ENCODE measurements at places on chromosomes 11 and 22. TPM values are rescaled to one million over a fixed set of nuclear protein-coding genes. Genes with fewer than 3 reads are reported as not detected.

PGGHG gene
- total RNA-seq: 484 TPM

DCDC1 gene
- 1.8 TPM for total RNA-seq

KLHL35 gene
- total RNA-seq: 4.6 TPM

KLHDC7B gene
- total RNA-seq: not detected

SLC43A3 gene
- total RNA-seq: 23.1 TPM

TXN2 gene
- total RNA-seq: 44.5 TPM

TRIM34 gene
- 4.6 TPM for total RNA-seq

CLTCL1 gene
- total RNA-seq: 2.3 TPM

RASGRP2 gene
- 17.9 TPM for total RNA-seq

LARGE1 gene
- total RNA-seq: 21.1 TPM

DNA sequence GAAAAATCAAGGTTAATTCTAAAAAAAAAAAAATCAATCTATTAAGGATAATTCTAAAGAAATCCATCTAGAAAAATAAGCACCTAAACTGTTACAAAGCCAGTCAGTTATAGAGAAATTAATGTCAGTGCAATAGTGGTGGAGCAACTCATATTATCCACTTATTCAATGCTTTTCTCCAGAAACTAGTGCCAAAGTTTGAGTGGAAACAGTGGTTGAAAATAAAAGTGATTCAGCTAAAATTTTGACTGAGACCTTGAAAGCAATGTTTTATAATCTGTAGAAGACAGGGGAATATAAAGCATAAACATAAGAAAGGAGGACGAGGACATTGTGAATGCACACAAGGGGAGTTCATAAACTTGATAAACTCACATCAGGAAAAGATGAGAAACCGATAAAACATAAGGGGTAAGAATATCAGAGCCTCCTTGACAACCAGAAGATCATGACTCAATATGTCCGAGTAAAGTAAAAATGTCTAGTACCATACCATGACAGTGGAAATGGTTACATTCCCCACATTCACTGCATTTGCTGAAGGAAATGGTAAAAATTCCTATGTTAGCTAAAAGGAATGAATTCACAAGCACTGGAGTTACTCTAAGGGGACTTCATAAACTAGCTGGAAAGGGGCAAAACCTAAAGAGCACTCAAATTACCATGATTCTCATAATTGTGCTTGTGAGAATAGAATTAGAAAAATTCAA lies 58.7 kb upstream of the SLC5A12 start:
- no peaks in the 10 kb centered on the region for H3K4me1 ChIP-seq
- no peak overlapping the region for H3K27ac ChIP-seq
- no peak for DNase-seq
- no peaks in the 10 kb centered on the region for H3K27me3 ChIP-seq
- H3K36me3 ChIP-seq: no peaks in the 10 kb centered on the region

DNA sequence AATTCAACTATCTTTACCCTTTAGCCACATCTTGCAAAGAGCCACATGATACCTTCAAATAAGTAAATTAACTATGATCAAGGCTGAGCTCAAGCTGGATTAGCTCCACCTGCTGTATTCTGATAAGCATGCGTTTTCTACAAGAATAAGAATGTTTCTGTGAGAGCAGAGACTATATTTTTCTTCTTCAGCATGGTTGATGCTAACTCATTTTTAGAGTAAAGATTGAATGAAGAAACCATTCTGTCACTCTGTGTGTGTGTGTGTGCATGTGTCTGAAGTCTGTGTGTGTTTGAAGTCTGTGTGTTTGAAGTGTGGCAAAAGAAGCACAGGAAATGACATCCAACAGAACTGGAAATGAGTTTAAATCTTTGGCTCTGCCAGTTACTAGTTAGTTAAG lies 12.0 kb upstream of the LAYN start:
- no peak for DNase-seq
- H3K4me3 ChIP-seq: no peak overlapping the region
- H3K27me3 ChIP-seq: no peaks in the 10 kb centered on the region

DNA sequence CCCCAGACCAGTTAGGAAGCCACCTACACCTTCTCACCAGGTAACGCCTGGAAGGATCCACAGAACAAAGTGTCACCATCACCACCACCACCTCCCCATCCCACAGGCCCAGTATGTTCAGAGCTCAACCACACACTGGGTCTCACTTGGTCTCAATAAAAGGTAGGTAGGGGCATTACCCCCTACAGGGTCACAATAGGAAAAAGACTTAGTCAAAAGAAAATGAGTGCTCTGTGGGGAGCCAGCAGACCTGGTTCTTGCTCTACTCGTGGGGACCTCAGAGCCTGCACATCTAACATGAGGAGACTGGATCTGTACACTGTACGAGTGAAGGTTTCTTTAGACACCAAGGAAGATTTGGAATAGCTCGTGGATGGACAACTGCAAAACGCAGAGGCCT lies 49.3 kb downstream of the HIRA start:
- no peaks in the 10 kb centered on the region for H3K27me3 ChIP-seq
- H3K4me1 ChIP-seq: no peaks in the 10 kb centered on the region

GRCh38 chr22:26616650-26617049 lies 1.2 kb downstream of the CRYBB1 start:
- no peaks in the 10 kb centered on the region for H3K36me3 ChIP-seq
- DNase-seq: no peak
- no peaks in the 10 kb centered on the region for H3K4me1 ChIP-seq
- no peak overlapping the region for H3K4me3 ChIP-seq
- H3K27me3 ChIP-seq: no peaks in the 10 kb centered on the region

GRCh38 chr11:47101406-47101805 lies 75.3 kb downstream of the ARFGAP2 start:
- no peaks in the 10 kb centered on the region for H3K27me3 ChIP-seq
- no peak for DNase-seq
- H3K36me3 ChIP-seq: no peaks in the 10 kb centered on the region
- H3K4me3 ChIP-seq: no peak overlapping the region

- H3K4me3 ChIP-seq: no peak overlapping the region
- no peak overlapping the region for H3K27ac ChIP-seq
- no peak for DNase-seq
- H3K27me3 ChIP-seq: no peaks in the 10 kb centered on the region
- H3K4me1 ChIP-seq: no peaks in the 10 kb centered on the region
Measured at GRCh38 chr11:116226731-116227130, 546.1 kb downstream of the BUD13 start.

DNA sequence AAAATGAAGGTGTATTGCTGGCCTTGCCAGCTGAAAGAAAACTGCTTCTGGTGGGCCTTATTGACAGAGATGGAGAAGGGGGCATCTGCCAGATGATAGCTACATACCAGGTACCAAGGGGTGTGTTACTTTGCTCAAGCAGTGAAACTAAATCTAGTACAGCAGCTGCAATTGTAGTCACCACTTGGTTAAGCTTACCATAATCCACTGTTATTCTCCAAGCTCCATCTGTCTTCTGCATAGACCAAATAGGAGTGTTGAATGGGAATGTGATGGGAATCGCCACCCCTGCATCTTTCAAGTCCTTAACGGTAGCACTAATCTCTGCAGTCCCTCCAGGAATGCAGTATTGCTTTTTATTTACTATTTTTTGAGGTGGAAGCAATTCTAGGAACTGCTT lies 45.8 kb upstream of the LIN7C start:
- H3K4me1 ChIP-seq: no peaks in the 10 kb centered on the region
- no peaks in the 10 kb centered on the region for H3K36me3 ChIP-seq
- no peak overlapping the region for H3K27ac ChIP-seq
- no peak overlapping the region for H3K4me3 ChIP-seq
- DNase-seq: no peak
- H3K27me3 ChIP-seq: no peaks in the 10 kb centered on the region

GRCh38 chr11:16791191-16791961 lies 52.9 kb downstream of the C11orf58 start:
- H3K27me3 ChIP-seq: no peaks in the 10 kb centered on the region
- H3K27ac ChIP-seq: no peak overlapping the region
- H3K4me3 ChIP-seq: no peak overlapping the region
- DNase-seq: no peak
- peaks cover 5% of the 10 kb centered on the region for H3K36me3 ChIP-seq

DNA sequence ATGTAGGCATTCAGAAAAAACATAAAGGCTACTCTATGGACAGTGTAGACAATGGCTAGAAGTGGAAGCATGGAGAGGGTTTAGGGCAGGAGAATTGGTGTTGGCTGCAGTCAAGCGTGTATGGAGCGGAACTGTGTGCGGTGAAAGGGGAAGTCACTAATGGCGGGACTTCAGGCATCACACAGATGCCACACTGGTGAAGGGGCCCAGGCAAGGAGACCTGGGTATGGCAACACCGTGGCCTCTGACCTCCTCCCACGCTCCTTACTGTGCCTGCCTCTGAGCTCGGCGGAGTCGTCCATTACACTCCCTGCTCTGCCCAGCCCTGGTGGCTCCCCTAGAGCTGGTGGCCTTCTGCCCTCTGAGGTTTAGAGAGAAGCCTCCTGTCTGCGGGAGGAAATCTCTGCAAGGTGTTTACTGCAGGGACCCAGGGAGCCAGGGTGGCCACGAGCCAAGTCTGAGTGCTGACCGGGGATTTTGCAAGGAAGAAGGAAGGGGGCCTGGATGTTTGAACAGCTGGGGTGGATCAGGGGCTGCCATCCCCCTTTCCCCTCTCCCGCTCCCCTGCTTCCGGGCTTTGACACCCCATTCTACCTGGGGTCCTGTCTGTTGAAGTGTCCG lies 75.1 kb upstream of the TSPAN18 start:
- no peaks in the 10 kb centered on the region for H3K27me3 ChIP-seq
- no peak overlapping the region for H3K27ac ChIP-seq
- no peak for DNase-seq
- H3K4me1 ChIP-seq: no peaks in the 10 kb centered on the region

GRCh38 chr22:32144496-32145274 lies 14.4 kb downstream of the C22orf42 start:
- no peak overlapping the region for H3K27ac ChIP-seq
- H3K4me3 ChIP-seq: no peak overlapping the region
- no peak for DNase-seq
- H3K4me1 ChIP-seq: no peaks in the 10 kb centered on the region
- H3K36me3 ChIP-seq: no peaks in the 10 kb centered on the region
